ENCODE measurements at places on chromosomes 1 and 21.

DNA sequence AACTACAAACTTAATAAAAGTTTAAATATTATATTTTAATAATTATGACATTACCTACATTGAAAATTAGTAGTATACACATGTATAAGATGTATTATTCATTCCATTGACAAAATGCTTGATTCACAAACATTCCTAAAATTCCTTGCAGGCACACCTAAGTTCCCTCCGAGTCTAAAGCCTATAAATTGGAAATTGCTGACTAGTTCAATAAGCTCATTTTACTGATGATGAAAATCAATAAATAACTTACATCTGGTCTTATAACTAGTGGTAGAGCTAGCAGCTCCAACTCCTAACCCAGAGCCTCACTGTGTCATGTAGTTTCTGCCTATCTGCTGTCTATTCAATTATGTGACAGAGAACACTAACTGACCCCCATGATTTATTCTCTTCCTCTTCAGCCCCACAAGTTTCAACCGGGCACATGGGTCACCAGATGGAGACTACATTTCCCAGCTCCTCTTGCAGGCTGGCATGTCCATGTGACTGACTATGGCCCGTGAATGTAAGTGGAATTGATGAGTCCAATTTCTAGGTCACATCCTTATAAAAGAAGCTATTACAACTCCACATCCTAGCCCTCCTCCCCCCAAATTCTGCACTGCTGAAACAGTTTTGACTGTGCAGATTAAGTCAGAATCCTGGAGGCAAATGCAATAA lies 29.6 kb upstream of the LRRC8D start:
- no peaks in the 10 kb centered on the region for H3K27me3 ChIP-seq
- no peaks in the 10 kb centered on the region for H3K4me1 ChIP-seq
- no peak overlapping the region for H3K4me3 ChIP-seq
- no peak overlapping the region for H3K27ac ChIP-seq

- no peak overlapping the region for H3K4me3 ChIP-seq
- H3K27ac ChIP-seq: no peak overlapping the region
- H3K36me3 ChIP-seq: no peaks in the 10 kb centered on the region
- peaks cover 17% of the 10 kb centered on the region for H3K4me1 ChIP-seq
These were observed 247.6 kb upstream of the SGIP1 start for GRCh38 chr1:66286307-66286706.

DNA sequence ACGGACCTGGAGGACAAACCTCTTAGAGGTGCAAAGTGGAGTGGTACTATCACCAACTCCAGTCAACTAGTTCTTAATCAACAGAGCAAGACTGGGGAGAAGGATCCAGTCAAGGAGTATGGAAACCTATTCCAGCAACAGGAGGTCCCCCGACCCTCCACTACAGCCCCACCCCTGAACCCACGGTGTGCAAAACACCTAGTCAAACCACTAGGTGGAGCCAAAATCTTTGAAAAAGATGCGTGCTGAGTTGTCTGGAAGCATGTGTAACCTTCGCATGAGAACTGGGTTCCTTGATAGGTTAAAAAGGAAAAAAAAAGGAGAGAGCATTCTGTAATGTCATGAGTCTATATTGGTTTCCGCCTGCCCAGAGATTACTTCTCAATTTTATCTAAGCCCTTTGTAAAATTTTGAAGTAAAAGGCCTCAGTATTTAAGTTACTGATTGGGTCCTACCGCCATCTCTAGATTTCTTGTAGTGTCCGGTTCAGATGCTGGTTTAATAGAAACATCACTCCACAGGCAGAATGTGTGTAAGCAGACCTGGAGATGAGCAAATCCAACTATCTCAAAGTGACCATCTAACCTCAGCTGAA lies 81.9 kb upstream of the HAO2 start:
- no peaks in the 10 kb centered on the region for H3K36me3 ChIP-seq
- no peaks in the 10 kb centered on the region for H3K27me3 ChIP-seq
- DNase-seq: no peak
- H3K4me1 ChIP-seq: no peaks in the 10 kb centered on the region
- H3K4me3 ChIP-seq: no peak overlapping the region

- peaks cover 32% of the 10 kb centered on the region for H3K36me3 ChIP-seq
- H3K27ac ChIP-seq: no peak overlapping the region
- no peak overlapping the region for H3K4me3 ChIP-seq
- DNase-seq: no peak
- no peaks in the 10 kb centered on the region for H3K4me1 ChIP-seq
- no peaks in the 10 kb centered on the region for H3K27me3 ChIP-seq
These were observed 40.5 kb downstream of the ASH1L start for GRCh38 chr1:155522069-155522468.

DNA sequence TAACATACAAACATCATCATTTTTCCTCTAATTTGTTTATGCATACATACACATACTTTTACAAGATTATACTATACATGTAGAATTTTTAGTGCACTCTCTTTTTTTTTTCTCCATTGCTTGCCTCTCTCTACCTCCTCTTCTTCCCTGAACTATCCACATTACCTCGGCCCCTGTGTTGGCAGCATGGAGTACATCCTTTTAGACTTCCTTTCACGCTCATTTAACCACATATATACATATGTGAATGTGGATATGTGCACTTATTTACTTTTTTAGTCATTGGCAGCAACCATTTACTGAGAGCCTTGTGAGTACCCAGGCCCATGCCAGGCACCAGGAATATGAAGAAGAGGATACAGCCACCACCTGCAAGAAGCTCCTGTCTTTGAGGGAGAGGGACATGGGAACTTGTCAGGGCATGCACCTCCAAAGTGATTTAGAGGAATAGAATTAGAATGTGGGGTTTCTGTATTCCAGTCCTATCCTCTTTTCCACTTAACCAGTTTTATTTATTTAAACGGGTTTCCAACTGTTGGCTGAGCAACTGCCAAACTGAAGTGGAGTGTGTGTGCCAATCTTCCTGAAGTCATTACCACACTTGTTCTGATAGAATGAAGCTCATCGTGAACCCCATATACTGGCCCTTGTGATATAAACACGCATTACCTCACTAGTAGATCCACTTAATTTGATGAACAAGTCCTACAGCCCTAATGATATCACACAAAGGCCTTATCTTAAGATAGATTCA lies 212.6 kb downstream of the TNR start:
- no peaks in the 10 kb centered on the region for H3K27me3 ChIP-seq
- no peak overlapping the region for H3K27ac ChIP-seq
- H3K36me3 ChIP-seq: no peaks in the 10 kb centered on the region
- no peaks in the 10 kb centered on the region for H3K4me1 ChIP-seq
- no peak overlapping the region for H3K4me3 ChIP-seq

DNA sequence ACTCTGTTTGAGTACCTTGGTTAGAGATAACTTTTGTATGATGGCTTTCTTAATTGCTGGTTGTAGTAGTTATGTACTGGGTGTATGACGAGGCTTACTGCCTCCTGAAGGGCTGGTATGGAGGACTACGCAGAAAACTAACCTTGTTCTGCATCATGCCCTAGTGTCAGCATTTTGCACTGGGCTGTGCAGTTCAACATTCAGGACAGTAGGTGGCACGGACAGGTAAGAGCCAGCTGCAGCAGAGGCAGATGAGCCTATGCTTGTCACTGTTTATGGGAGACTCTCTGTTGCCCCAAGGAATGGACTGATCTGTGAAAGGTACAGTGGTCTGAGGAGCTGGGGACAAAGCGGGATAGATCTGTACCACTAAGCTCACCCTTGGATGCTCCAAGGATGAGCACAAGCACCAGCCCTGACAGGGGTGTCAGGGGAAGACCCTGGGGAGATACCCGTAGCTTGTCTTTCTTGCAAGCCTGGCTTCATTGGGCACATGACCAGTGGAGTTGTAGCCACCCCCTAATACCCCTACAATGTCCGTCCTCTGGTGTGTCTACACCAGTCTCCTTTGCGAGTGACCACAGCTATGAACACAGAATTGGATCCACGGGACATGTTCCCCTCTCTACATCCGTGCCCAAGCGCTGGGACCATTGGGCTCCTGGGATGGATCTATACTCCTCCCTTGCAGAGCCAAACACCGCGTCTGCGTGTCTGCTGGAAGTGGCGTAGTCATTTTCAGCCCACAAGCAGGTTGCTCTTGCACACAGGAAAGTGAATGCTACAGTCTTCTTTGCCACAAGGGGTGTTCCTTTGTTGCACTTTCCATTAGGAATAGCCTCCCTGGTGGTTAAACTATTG lies 51.1 kb upstream of the CFHR3 start:
- H3K4me1 ChIP-seq: no peaks in the 10 kb centered on the region
- no peak overlapping the region for H3K27ac ChIP-seq
- no peaks in the 10 kb centered on the region for H3K27me3 ChIP-seq
- no peaks in the 10 kb centered on the region for H3K36me3 ChIP-seq
- DNase-seq: no peak
- H3K4me3 ChIP-seq: no peak overlapping the region

GRCh38 chr1:150259758-150260669 lies 2.4 kb downstream of the CA14 start:
- peak overlapping the region; percentile 43 for H3K27ac ChIP-seq
- no peak overlapping the region for H3K4me3 ChIP-seq
- H3K27me3 ChIP-seq: no peaks in the 10 kb centered on the region

DNA sequence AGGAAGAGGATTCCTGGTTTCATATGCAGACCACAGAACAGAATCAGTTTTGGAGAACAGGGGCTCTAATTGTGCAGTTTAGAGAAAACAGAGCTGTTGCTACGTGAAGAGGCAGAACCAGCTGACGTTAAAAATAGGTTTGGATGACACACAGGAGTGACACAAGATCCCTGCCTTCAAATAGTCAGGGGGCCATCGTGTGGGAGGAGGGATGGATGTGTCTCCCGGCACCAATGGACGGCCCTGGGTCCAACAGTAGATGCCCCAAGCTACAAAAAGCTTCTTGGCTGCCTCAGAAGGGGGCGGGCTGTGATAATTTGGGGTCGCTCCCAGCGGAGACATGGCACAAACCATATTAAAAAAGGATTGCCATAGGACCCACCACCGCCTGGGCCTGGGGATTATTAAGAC lies 87.8 kb downstream of the MRPL37 start:
- no peaks in the 10 kb centered on the region for H3K27me3 ChIP-seq
- peak overlapping the region; percentile 75 for H3K27ac ChIP-seq
- no peaks in the 10 kb centered on the region for H3K36me3 ChIP-seq
- no peak overlapping the region for H3K4me3 ChIP-seq
- DNase-seq: no peak

DNA sequence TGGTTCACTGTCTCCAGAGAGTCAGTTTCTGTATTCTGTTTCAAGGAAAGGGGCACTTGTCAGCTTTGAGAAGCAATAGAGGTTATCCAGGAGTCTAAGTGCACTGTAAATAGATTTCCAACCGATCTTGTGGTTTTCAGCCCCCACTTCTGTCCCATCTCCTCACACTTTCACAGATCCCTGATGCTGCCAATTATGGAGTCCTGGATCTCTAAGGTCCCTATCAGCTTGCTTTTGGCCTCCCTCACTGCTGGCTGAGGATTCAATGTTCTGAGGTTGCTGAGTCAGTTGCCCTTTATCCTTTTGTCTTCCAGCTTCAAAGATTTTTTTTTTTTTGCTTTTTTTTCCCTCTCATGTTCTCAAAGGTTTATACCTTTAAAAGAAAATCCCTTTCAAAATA lies 98.4 kb downstream of the DIRAS3 start:
- H3K36me3 ChIP-seq: no peaks in the 10 kb centered on the region
- no peak overlapping the region for H3K4me3 ChIP-seq
- H3K4me1 ChIP-seq: no peaks in the 10 kb centered on the region
- H3K27ac ChIP-seq: no peak overlapping the region

DNA sequence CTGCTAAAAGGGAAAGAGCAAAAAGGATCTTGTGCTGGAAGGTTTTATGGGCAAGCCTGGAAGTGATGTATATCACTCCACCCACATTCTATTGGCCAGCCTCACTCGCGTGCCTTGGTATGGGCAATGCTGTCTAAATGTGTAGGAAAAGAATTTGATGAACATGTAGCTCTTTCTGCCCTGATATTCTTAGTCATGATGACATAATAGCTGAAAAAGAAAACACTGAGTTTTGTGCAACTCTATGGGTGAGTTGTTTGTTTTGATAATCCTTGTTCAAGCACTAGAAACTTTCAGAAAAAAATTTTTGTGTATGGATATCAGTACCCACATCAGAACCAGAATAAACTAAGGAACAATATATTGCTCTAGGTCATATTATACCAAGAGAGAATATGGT lies 231.5 kb upstream of the ST6GALNAC5 start:
- H3K4me1 ChIP-seq: no peaks in the 10 kb centered on the region
- no peak overlapping the region for H3K4me3 ChIP-seq
- DNase-seq: no peak
- no peaks in the 10 kb centered on the region for H3K27me3 ChIP-seq

GRCh38 chr1:154629061-154629674 lies 21.2 kb upstream of the ADAR start:
- H3K27me3 ChIP-seq: no peaks in the 10 kb centered on the region
- H3K27ac ChIP-seq: no peak overlapping the region
- H3K4me3 ChIP-seq: no peak overlapping the region
- H3K4me1 ChIP-seq: peaks cover 11% of the 10 kb centered on the region
- DNase-seq: no peak
- H3K36me3 ChIP-seq: peaks cover 15% of the 10 kb centered on the region

GRCh38 chr1:108106775-108107174 lies 93.4 kb downstream of the SLC25A24 start:
- no peak overlapping the region for H3K4me3 ChIP-seq
- no peaks in the 10 kb centered on the region for H3K4me1 ChIP-seq
- no peaks in the 10 kb centered on the region for H3K27me3 ChIP-seq
- H3K36me3 ChIP-seq: no peaks in the 10 kb centered on the region
- H3K27ac ChIP-seq: no peak overlapping the region

- no peak overlapping the region for H3K4me3 ChIP-seq
- DNase-seq: no peak
- no peaks in the 10 kb centered on the region for H3K4me1 ChIP-seq
- H3K27ac ChIP-seq: no peak overlapping the region
These were observed 292.2 kb downstream of the SMYD3 start for GRCh38 chr1:246214708-246215509.

- peaks cover 1% of the 10 kb centered on the region for H3K4me1 ChIP-seq
- H3K27me3 ChIP-seq: no peaks in the 10 kb centered on the region
- no peak overlapping the region for H3K4me3 ChIP-seq
- no peak overlapping the region for H3K27ac ChIP-seq
- no peaks in the 10 kb centered on the region for H3K36me3 ChIP-seq
These were observed 18.3 kb upstream of the EFHD2 start for GRCh38 chr1:15391366-15391765.

- no peak for DNase-seq
- H3K27me3 ChIP-seq: no peaks in the 10 kb centered on the region
- no peak overlapping the region for H3K4me3 ChIP-seq
- no peak overlapping the region for H3K27ac ChIP-seq
- peaks cover 7% of the 10 kb centered on the region for H3K4me1 ChIP-seq
These were observed 24.8 kb downstream of the ADGRB2 start for GRCh38 chr1:31739346-31739745.

Data from esophagus squamous epithelium (tissue), 5 donors.